Sigmoid colon (tissue), 7 donors: ENCODE measurements at places on chromosomes 4 and X. TPM values are rescaled to one million over a fixed set of nuclear protein-coding genes. Genes with fewer than 3 reads are reported as not detected.

DNA sequence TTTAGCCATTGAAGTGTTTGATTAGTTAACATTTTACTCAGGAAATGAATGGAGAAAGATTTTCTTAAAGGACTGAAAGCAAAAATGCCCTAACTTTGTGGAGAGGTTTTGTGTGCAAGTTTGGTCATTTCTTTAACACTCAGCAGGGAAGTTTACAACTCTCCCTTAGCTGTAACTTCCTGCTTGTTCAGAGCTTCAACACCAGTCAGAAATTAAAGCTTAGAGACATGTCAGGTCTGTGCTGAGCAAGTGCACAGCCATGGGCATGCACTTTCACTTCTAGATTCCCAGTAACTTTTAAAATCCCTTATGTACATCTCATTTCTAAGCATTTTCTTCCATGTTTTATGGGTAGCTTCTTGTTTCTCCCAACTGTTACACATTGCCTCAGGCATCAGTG is 326.0 kb downstream of the ACTRT1 start:
- no peaks in the 10 kb centered on the region for H3K4me1 ChIP-seq
- H3K27ac ChIP-seq: no peak overlapping the region
- no peak overlapping the region for H3K4me3 ChIP-seq

NPY2R gene
- total RNA-seq: 0.33 TPM

DNA sequence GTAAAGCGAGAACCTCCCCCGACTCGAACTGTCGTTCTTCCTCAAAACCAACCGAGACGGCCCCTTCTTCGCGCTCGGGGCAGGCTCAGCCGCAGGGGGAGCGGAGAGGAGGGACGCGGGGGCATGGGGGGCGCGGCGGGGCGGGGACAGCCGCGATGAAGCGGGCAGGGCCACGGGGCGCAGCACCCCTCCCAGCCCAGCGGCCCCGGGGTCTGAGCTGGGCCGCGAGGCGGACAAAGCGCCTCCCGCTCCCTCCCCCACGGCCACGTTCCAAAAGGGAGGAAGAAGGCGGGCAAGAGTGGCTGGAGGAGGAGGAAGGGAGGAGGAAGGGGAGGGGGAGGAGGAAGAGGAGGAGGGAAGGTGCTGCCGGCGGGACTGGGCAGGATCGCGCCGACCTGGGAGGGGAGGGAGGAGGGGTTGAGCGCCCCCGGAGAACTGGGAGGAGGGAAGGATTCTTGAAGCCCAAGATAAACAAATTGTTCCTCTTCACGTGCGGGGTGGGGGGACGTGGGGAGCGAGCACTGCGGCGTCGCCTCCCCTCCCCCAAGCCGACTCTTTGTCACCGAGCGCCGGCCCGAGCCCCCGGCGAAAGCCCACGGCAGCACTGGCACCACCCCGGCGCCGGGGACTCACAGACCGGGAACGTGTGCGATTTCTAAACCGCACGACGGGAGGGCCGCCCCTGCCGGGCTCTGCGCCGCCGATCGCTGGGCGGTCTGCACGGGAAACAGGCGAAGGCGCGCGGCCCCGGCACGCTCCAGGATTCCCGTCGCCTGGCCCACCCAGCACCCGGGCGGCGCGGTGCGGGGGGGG is 2.9 kb downstream of the MAML3 start:
- peak overlapping the region; percentile 96 for H3K27ac ChIP-seq
- H3K4me3 ChIP-seq: peak overlapping the region; percentile 71
- peak; percentile 96 for DNase-seq
- H3K4me1 ChIP-seq: no peaks in the 10 kb centered on the region
- H3K36me3 ChIP-seq: no peaks in the 10 kb centered on the region

GRCh38 chrX:145190801-145191389 is 56.4 kb upstream of the SPANXN1 start:
- H3K36me3 ChIP-seq: no peaks in the 10 kb centered on the region
- H3K4me1 ChIP-seq: no peaks in the 10 kb centered on the region
- no peak for DNase-seq
- H3K27ac ChIP-seq: no peak overlapping the region
- no peak overlapping the region for H3K4me3 ChIP-seq
